H9 (cell line): ENCODE measurements at places on chromosomes 13 and 19.

DNA sequence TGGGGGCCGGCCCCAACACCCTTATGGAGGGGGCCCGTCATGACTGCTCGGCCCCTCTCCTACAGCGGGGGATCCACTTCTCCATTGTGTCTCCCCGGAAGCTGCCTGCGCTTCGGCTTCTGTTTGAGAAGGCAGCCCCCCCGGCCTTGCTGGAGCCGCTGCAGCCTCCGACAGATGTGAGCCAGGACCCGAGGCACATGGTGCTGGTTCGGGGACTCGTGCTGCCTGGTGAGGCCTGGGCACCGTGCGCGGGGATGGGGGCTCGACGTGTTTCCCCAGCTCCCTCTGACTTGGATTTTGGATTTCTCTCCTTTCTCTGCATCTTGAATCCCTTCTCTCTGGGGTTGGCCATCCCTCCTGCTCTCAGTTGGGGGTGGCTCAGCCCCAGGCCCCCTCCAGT is 11.6 kb downstream of the MED25 start:
- H3K4me3 ChIP-seq, result no peak overlapping the region
- DNase-seq, result no peak
- H3K36me3 ChIP-seq, result peaks cover 17% of the 10 kb centered on the region; the same call in 2 of the 3 replicates

DNA sequence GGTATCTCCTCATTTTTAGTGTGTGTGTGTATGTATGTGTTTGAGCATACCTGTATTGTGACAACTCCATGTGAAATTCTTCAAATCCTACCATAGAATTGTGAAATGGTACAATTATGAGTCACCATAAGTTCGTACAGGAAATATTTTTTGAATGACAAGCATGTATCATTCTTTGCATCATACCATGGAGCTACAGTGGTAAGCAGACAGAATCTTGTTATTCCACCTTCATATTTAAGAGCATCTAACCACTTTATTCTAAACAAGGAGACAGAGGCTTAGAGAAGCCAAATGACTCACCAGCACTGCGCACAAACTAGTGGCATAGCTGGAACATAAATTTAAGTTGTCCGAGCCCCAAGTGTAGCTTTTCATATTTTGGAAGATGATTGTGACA is 4.5 kb upstream of the EPSTI1 start:
- no peaks in the 10 kb centered on the region; the same call in 1 of the 2 replicates for H3K27me3 ChIP-seq
- H3K36me3 ChIP-seq, result no peaks in the 10 kb centered on the region
- H3K4me3 ChIP-seq, result no peak overlapping the region
- no peak overlapping the region for H3K27ac ChIP-seq

DNA sequence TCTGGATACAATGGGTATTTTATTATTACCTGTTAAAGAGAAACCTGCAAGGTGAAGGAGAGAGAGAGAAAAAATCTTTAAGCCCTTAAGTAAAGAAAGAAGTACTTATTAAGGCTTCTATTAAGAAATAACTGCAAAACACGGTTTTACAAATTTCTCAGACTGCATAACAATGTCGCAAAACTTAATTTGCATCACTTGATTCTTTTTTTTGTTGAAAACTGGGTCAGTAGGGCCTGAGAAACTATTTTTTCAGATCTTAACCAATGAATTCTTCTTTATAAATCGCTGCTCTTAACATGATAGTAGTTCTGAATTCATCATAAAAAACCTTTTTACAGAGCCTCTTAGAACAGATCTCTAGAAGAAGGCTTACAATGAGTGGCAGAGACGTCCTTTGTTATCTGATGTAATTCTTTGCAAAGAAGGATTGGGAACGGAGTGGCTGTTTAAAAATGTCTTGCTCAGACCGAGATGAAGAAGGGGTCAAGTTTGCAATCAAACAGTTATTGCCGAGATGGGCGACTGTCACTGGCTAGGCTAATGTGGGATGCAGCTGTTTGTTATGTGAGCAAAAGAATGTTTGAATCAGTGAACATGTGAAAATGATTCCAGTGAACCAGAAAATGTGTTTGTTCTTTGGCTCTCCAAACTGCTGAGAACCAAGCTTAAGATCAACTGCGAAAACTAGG is 76.3 kb downstream of the ZNF536 start:
- no peak for DNase-seq
- no peak overlapping the region for H3K4me3 ChIP-seq
- H3K36me3 ChIP-seq, result no peaks in the 10 kb centered on the region
- peaks cover 3% of the 10 kb centered on the region; the same call in 1 of the 2 replicates for H3K4me1 ChIP-seq
- H3K27ac ChIP-seq, result no peak overlapping the region
- no peaks in the 10 kb centered on the region for H3K27me3 ChIP-seq

DNA sequence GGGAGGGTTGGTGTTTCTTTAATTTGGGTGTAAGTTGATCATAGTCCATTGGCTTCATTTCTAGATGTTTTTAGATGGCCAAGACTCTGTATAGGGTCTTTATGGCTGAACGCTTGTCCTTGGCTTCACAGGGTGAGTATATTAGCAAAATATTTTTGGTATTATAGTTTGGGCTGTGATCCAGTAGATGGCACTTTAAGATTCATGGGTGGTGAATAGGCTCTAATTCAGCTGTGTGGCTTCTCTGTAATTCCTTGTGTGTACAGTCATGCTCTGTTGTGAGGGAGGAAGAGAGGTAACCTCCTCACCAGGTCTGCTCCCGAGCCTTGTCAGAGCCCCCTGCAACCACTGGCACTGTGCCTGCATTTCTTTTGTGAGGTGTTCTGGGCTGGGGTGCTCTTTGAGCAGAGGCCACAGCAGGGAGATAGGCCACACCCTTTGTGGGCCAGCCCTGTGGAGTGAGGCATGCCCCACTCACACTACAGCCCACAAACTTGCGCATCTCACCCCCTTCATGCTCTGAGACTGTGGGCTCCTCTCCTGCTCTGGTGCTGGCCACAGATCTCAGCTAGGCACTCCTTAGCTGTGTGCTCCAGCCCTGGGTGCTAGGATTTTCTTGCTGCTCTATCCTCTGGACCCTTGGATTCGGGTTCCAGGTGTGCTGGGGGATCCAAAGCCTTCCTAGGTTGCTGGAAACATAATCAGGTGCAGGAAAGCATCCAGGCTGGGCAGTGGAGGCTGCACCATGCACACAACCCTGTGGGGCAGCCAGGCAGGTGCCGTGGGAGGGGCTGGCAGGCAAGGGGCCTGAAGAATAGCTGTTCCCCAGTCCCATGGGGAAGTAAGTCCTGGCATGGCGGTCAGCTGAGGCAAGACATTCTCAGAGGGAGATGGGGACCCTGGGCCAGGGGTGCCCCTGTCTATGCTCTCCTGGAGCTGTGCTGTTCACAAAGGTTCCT is 193.9 kb downstream of the GPC5 start:
- no peak overlapping the region for H3K27ac ChIP-seq
- DNase-seq, result no peak
- no peaks in the 10 kb centered on the region for H3K36me3 ChIP-seq
- H3K4me1 ChIP-seq, result no peaks in the 10 kb centered on the region
- H3K27me3 ChIP-seq, result no peaks in the 10 kb centered on the region
- H3K4me3 ChIP-seq, result no peak overlapping the region

GRCh38 chr13:35484384-35484783 is 7.9 kb upstream of the MAB21L1 start:
- no peak overlapping the region for H3K4me3 ChIP-seq
- H3K36me3 ChIP-seq, result no peaks in the 10 kb centered on the region
- H3K27me3 ChIP-seq, result no peaks in the 10 kb centered on the region
- DNase-seq, result no peak
- no peaks in the 10 kb centered on the region for H3K4me1 ChIP-seq

DNA sequence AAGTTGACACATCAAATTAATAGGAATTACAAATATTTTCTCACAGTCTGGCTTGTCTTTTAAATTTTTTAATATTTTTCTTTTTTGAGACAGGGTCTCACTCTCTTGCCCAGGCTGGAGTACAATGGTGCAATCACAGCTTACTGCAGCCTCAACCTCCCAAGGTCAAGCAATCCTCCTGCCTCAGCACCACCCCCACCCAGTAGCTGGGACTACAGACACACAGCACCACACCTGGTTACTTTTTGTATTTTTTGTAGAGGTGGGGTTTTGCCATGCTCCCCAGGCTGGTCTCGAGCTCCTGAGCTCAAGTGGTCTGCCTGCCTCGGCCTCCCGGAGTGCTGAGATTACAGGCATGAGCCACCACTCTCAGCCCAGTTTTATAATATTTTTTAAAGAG is 72.0 kb downstream of the SPATA13 start:
- no peaks in the 10 kb centered on the region for H3K4me1 ChIP-seq
- no peaks in the 10 kb centered on the region for H3K27me3 ChIP-seq
- no peaks in the 10 kb centered on the region for H3K36me3 ChIP-seq
- no peak overlapping the region for H3K4me3 ChIP-seq

DNA sequence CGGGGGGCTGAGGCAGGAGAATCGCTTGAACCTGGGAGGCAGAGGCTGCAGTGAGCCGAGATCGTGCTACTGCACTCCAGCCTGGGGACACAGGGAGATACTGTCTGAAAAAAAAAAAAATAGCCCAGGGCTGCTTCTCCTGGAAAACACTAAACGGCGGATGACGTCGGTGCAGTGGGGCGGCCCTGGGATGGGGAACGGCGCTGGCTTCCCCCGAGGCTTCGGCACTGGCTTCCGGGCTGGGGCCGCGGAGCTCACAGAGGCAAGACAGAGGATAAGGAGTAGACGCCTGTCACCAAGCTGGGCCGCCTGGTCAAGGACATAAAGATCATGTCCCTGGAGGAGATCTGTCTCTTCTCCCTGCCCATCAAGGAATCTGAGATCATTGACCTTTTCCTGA is 5.0 kb downstream of the PRSS57 start:
- H3K36me3 ChIP-seq, result no peaks in the 10 kb centered on the region
- H3K4me1 ChIP-seq, result no peaks in the 10 kb centered on the region

GRCh38 chr13:44364345-44365000 is 9.2 kb upstream of the SERP2 start:
- no peaks in the 10 kb centered on the region for H3K4me1 ChIP-seq
- H3K27ac ChIP-seq, result no peak overlapping the region
- no peak overlapping the region for H3K4me3 ChIP-seq
- no peak for DNase-seq
- H3K27me3 ChIP-seq, result no peaks in the 10 kb centered on the region

DNA sequence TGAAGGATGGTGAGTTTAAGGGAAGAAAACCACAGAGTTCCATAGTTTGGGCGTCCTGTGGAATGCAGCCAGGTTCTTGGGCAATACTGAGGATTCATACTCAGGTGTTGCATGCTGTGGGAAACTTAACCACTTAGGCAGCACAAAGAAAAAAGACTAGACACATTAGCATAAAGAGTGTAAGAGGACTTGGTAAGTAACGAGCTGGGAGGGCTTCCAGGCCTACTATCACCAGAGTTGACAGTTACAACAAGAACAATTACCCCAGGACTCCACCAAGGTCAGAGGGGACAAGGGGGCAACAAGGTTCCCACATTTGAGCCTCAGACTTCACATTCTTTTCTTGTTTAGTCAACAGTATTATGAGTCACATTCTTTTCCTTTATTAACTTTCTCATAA is 33.2 kb downstream of the KCTD12 start:
- H3K27me3 ChIP-seq, result no peaks in the 10 kb centered on the region
- no peak overlapping the region for H3K27ac ChIP-seq
- DNase-seq, result no peak
- no peaks in the 10 kb centered on the region for H3K4me1 ChIP-seq
- H3K4me3 ChIP-seq, result no peak overlapping the region
- no peaks in the 10 kb centered on the region for H3K36me3 ChIP-seq

GRCh38 chr19:23561341-23561740 is 125.7 kb downstream of the ZNF675 start:
- DNase-seq, result no peak
- H3K27ac ChIP-seq, result no peak overlapping the region
- H3K4me1 ChIP-seq, result no peaks in the 10 kb centered on the region
- no peaks in the 10 kb centered on the region for H3K27me3 ChIP-seq
- no peak overlapping the region for H3K4me3 ChIP-seq

- no peak overlapping the region for H3K4me3 ChIP-seq
- H3K4me1 ChIP-seq, result no peaks in the 10 kb centered on the region
- no peak overlapping the region for H3K27ac ChIP-seq
Measured at GRCh38 chr13:95793781-95794180, 116.8 kb downstream of the DNAJC3 start.

GRCh38 chr13:53474878-53475277 is 446.3 kb downstream of the OLFM4 start:
- no peak for DNase-seq
- H3K36me3 ChIP-seq, result no peaks in the 10 kb centered on the region
- H3K27ac ChIP-seq, result no peak overlapping the region
- no peak overlapping the region for H3K4me3 ChIP-seq
- no peaks in the 10 kb centered on the region for H3K27me3 ChIP-seq

DNA sequence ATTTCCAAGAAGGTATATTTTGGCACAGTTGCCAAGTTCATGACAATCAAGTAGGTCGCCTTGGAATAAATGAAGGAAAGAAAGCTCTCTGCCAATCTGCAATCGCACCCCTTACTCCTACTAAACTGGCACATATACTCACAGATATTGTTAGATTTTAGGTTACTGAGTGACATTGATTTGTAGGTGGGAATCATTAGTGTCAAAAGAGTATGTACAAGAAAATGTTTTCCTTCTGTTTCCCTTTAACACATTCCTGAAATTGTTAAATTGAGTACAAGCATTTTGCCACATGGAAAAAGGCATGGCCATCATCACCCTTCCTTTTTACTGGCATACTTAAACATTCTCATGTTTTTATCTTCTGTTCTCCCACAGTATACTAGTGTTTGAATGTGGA is 2868.3 kb upstream of the PCDH20 start:
- DNase-seq, result no peak
- H3K4me1 ChIP-seq, result no peaks in the 10 kb centered on the region
- no peak overlapping the region for H3K4me3 ChIP-seq
- no peaks in the 10 kb centered on the region for H3K27me3 ChIP-seq

DNA sequence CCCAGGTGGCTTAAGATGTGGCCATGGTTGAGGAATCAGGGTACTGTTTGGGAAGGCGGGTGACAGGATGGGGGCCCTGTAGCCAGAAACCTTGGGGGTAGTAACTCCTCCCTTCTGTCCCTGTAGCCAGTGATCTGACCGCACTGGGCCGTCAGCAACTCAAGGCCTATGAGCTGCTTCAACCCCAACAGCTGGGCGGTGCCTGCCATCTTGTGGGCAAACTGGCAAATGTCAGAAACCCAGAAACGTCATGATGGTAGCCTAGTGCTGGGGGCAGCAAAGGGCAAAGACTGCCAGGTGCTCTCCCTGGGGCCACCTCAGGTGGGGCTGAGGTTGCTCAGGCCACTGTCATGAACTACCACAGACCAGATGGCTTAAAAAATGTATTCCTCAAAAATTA is 3.5 kb downstream of the COPE start:
- H3K36me3 ChIP-seq, result peaks cover 12% of the 10 kb centered on the region; the same call in 2 of the 3 replicates
- H3K4me3 ChIP-seq, result no peak overlapping the region
- H3K27ac ChIP-seq, result no peak overlapping the region

DNA sequence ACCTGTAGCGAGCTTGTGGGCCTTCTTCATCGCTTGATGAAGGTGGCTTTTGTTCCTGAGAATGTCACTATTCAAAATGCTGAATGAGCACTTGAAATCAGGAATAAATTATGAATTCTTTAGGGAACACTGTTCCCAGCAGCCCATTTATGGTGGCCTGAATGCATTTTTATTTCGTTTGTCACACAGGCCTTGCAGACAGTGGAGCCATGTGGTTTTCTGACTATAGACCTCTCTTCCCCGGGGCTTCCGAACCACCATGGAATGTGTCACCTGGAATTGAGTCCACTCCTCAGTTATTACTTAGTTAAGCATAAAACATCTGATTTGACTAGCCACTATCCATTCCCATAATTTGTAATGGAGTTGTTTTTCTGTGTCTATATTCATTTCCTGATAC is 396.9 kb downstream of the IRS2 start:
- no peak for DNase-seq
- H3K36me3 ChIP-seq, result no peaks in the 10 kb centered on the region
- H3K27ac ChIP-seq, result no peak overlapping the region
- no peak overlapping the region for H3K4me3 ChIP-seq
- 0 out of 2 replicates have a peak, but pooled peaks cover 3% of the 10 kb centered on the region for H3K27me3 ChIP-seq

- no peaks in the 10 kb centered on the region; the same call in 1 of the 2 replicates for H3K36me3 ChIP-seq
- H3K27me3 ChIP-seq, result no peaks in the 10 kb centered on the region
- H3K27ac ChIP-seq, result no peak overlapping the region
- H3K4me1 ChIP-seq, result no peaks in the 10 kb centered on the region
- H3K4me3 ChIP-seq, result no peak overlapping the region
- no peak for DNase-seq
Measured at GRCh38 chr19:55544014-55544413, 1.3 kb downstream of the SBK3 start.
